ENCODE measurements at places on chromosomes 3 and 15.

DNA sequence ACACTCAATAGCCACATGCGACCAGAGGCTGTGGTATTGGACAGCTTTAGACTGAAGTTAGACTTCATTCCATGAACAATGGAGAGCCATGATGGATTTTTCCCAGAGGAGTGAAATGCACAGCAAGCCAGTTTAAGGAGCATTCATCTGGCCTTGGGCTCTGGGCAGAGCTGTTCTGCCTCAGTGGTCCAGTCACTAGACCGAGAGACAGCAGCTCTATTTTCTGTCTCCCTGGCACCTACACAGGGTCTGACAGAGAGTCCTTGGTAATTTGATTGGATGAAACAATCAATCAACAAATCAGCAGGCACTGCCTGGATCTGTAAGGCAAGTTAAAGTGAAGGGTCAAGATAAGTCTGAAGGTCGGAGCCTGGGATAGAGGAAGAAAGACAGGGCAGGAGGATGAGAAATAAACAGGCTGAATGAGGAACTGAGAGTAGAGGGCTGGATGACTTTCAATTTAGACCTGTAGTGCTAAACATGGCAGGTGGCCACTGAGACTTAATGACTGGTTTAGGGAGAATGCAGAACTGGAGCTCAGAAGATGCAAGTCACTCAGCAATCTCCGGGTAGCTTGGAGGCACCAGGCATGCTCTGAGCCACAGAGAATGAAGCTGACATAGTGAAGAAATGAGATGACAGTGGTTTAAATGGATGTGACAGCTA is 98.5 kb upstream of the SLC25A36 start:
- DNase-seq: no peak

DNA sequence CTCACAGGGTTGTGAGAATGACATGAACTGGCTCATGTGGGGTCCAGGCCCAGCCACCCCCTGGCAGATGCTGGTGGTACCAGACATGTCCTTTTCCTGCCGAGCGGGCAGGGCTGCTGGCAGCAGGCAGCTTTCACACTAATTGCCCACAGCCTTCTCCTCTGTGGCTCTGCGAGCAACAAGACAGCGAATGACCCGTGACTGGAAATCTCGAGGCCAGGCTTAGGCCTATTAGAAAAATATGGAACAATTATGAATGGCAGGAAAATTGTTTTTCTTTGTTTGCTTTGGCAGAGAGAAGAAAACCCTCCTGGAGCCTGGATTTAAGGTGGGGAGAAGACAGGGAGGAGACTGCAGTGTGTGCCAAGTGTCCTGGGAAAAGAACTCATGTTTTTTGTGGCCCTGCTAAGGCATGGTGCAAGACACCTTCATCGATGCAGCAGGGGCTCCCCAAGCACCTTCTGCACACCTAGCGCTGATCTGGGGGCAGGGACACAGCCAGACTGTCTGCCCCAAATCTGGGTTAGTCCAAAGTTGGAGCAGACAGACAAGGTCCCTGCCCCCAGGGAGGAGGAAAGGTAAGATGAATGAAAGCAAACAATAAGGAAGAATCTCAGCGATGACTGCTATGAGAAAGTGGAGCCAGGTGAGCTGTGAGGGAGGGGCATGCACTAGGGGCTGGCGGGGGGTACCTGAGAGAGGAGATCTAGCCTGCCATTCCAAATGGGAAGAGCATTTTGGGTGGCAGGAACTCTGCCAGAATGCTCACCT is 193.8 kb upstream of the TLE3 start:
- no peak for DNase-seq

- no peak for DNase-seq
These were observed 88.7 kb downstream of the GABRG3 start for GRCh38 chr15:27059610-27060202.

GRCh38 chr3:169402672-169403360 is 260.7 kb downstream of the MECOM start:
- DNase-seq: no peak

GRCh38 chr3:142650001-142650693 is 54.0 kb downstream of the PLS1 start:
- no peak for DNase-seq

DNA sequence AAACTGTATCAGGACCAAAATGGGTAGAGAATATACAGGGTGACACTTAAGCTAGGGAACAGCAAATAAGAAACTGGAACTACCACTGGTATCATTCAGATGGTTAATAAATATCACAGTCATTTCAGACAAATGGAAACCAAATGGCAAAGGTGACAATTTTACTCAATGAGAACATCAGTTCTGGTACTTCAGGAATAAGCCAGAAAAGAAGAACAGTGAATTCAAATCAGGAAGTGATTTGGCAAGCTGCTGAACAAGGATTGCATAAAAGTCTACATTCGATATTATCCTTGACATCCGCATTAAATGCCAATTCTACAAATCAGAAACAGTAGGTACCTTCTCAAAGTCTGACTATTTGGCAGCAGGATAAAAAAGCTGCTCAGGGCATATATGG is 23.5 kb upstream of the STIMATE start:
- DNase-seq: no peak

GRCh38 chr3:146589899-146590508 is 15.1 kb downstream of the PLSCR5 start:
- peak; percentile 45 for DNase-seq
